ENCODE measurements at places on chromosomes 12 and 14. TPM values are rescaled to one million over a fixed set of nuclear protein-coding genes. Genes with fewer than 3 reads are reported as not detected.

Gene TAS2R50
- total RNA-seq = not detected

- no peak for DNase-seq
These were observed 66.7 kb upstream of the AP4S1 start for GRCh38 chr14:30958555-30959407.

- peak; percentile 56 for DNase-seq
These were observed 39.6 kb downstream of the DNAH10 start for GRCh38 chr12:123801573-123802178.

DNA sequence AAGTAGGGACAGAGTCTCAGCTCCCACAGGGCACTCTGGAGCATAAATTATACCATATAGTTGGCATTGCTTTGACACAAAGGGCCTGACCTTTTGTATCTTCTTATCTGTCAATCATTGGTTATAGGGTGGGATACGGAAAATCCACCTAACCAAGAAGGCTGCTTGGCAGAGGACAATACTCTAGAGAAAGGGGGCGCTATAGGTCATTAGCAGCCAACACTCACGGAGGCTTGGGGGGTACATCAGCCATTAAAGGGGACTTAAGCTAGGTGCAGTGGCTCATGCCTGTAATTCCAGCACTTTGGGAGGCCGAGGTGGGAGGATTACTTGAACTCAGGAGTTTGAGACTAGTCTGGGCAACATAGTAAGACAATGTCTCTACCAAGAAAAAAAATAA, 22.9 kb downstream of the SPTSSA start:
- no peak for DNase-seq
